ENCODE measurements at places on chromosomes 5 and 9.

GRCh38 chr5:86118542-86118941, 499.2 kb upstream of the COX7C start:
- DNase-seq: no peak

GRCh38 chr5:62460578-62460983, 48.0 kb downstream of the IPO11 start:
- peak; percentile 51 for DNase-seq

GRCh38 chr9:130356877-130357584, 87.7 kb upstream of the ASS1 start:
- DNase-seq: no peak

- no peak for DNase-seq
These were observed 32.7 kb downstream of the ATG10 start for GRCh38 chr5:82004511-82004910.

- no peak for DNase-seq
These were observed 1.1 kb upstream of the CMBL start for GRCh38 chr5:10308844-10309243.
